H4 (cell line): ENCODE measurements at places on chromosomes 7 and 10. TPM values are rescaled to one million over a fixed set of nuclear protein-coding genes. Genes with fewer than 3 reads are reported as not detected.

The RAMP3 gene
- total RNA-seq = not detected in 2 replicates

The C10orf53 gene
- total RNA-seq = not detected in 2 replicates

The SPDYE8 gene
- not detected in 2 replicates for total RNA-seq

GRCh38 chr10:31770307-31770902, 158.2 kb downstream of the ARHGAP12 start:
- no peak for DNase-seq

GRCh38 chr10:113907166-113907565, 52.7 kb downstream of the NHLRC2 start:
- no peak for DNase-seq

DNA sequence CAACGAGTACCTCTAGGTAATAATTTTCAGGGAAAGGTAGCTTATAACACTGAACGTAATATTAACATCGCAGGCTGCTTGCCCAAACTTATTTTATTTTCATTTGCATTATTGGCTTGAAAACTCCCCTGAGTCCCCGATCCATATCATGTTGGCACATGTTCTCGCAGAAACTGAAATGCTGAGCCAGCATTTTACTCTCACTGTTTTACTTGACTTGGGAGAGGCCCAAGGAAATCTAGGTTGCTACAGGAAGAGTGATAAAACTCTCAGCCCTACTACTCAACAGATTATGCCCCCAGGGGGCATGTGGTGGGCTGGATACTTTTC, 183.5 kb upstream of the HABP2 start:
- no peak for DNase-seq
